NAMALWA (cell line): ENCODE measurements at places on chromosomes 5 and 9.

DNA sequence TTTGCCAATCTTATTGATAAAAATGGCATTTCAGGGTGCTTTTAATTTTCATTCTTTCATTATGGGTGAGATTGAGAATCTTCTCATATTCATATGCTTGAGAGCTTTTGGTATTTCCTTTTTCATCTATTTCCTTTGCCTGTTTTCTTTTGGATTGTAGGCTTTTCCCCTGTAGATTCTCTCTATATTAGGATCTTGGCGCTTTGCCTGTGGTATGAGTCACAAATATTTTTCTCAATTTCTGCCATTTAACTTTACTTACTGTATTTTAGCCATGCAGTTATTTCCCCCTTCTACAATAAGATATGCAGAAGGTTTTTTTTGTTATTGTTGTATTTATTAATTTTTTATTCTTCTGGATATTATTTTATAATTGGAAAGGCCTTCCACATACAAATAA is 21.5 kb upstream of the KLF9 start:
- no peak for DNase-seq

GRCh38 chr5:158589939-158590338 is 509.8 kb downstream of the EBF1 start:
- peak; percentile 71 for DNase-seq

GRCh38 chr9:73133022-73133651 is 18.5 kb upstream of the ANXA1 start:
- DNase-seq: peak; percentile 41

DNA sequence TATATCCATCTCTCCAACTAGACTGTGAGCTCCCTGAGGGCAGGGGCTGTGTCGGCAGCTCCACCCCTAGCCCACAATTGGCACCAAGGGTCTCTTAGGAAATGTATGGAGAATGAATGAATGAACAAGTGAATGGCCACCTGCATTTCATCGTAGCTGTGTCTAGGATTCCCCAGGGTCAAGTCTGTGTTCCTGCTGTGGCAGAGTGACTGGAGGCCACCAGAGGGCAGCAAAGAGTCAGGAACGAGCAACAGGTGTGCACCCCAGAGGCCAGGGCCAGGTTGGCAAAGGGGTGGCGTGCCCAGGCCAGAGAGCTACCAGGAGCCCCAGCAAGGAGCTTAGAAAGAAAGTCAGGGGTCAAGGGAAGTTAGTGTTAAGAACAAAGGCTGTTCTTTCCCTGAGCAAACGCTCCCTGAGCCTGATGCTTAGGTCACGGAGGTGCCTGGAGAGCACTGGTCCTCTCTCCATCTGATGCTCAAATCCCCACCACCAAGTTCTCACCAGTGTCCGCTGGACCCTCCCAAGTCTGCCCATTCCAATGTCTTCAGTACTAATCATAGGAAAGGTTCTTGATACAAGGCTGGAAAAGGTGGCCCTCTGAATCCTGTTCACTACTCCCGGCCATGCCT is 160.7 kb downstream of the PAX5 start:
- DNase-seq: peak; percentile 74

DNA sequence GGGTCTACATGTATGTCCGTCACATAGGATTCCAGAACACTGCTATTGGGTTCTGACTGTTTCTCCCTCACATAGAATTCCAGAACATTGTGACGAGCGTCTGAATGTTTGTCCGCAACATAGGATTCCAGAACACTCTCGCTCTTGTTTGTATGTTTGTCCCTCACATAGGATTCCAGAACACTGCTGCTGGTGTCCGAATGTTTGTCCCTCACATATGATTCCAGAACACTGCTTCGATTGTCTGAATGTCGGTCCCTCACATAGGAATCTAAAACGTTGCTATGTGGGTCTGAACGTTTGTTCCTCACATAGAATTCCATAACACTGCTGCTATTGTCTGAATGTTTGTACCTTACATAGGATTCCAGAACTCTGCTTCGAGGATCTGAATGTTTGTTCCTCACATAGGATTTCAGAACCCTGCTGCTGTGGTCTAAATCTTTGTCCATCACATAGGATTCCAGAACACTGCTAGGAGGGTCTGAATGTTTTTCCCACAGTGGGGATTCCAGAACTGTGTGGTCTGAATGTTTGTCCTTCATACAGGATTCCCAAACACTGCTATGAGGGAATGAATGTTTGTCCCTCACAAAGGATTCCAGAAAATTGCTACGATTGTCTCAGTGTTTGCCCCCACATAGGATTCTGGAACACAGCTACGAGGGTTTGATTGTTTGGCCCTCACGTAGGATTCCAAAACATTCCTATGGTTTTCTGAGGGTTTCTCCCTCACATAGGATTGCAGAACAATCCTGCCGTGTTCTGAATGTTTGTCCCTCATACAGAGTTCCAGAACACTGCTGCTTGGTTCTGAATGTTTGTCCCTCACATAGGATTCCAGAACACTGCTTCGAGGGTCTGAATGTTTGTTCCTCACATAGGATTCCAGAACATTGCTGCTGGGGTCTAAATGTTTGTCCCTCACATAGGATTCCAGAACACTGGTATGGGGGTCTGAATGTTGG is 220.5 kb downstream of the FOXD4L6 start:
- DNase-seq: no peak

DNA sequence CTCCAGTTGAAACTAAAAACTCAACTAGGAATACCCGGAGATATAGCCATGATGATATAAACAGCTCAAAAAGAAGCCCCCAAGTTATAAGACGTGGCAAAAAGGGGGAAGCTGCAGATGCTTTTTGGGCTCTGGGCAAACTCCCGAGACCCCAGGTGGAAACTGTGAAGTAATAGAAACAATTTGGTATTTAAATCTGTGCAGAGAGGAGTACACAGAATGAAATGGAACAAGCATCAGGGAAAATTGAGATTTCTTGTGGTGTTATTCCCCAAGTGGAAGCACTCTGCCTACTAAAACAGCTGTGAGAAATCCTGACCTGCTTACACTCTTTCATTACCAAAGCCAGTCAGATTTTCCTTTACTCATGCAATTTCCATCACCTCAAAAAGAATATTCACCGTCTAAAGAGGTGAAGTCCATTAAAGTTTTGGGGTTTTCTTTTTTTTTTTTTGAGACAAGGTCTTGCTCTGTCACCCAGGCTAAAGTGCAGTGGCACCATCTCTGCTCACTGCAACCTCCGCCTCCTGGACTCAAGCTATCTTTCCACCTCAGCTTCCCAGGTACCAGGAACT is 23.5 kb downstream of the SAXO1 start:
- no peak for DNase-seq

DNA sequence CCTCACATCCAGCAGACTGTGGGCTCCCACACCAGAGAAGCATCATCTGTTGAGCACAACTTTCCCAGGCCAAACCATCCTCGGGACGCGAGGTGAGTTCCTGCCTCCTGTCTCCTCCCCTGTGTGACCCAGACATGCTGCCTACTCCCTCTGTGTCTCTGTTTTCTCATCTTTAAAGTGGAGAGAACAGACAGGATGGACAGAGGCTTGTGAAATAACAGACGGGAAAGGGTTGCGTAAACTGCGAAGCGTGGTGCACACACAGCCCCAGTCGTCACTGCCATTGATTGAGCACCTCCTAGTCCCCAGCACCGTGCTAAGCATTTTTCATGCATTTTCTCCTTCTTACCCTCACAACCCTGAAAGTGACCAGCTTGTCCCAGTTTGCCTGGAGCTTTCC is 52.1 kb upstream of the LMX1B start:
- no peak for DNase-seq

GRCh38 chr5:158538506-158539074 is 561.1 kb downstream of the EBF1 start:
- DNase-seq: peak; percentile 12

DNA sequence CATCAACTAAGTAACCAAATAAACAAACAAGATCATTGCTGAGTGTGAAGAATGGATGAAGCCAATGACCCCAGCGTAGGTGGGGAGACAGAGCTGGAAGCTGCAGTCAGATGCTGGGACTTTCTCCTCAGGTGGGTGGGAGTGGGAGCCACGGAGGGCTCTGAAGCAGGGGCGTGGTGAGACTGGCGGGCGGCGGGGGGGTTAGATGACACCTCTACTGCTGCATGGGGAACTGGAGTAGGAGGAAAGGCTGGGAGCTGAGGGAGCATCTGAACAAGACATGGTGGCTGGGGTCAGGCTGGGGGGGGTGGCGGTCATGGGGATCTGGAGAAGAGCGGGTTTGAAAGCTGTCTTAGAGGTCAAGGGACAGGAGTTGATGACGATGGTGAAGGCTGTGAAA is 193.8 kb downstream of the C9orf50 start:
- DNase-seq: no peak

- DNase-seq: no peak
Observed at GRCh38 chr5:90408571-90409317, 812 bp downstream of the CETN3 start.

DNA sequence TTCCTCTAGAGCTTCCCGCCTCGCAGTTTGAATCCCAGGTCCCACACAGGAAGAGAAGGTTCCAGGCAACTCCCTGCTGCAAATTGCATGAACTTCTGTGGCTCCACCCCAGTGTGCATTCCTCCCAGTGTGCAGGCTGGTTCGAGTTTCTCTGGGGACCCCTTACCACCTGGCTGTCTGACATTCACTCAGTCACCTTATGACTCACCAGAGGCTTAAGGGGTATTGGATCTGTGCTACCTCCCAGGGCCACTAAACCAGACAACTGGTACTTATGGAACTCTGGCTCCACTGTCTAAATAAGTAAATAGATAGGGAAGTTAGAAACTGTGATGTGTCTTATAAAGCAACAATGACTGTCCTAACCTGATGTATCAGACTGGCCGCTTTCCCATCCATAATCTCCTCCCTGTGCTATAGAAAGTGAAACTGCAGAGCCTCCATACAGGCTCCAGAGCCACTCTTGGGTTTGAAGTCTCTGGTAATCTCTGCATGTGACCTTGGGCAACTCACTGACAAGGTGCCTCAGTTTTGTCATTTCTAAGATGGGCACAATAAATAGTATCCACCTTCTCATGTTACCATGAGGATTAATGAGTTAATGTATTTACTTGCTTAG is 720.6 kb downstream of the SEMA5A start:
- no peak for DNase-seq

GRCh38 chr9:137077010-137077747 is at the start of gene UAP1L1:
UAP1L1 (plus strand) TSS chr9:137077517; CDS start chr9:137077533, 16 bp downstream.
- peak; percentile 73 for DNase-seq

- peak; percentile 81 for DNase-seq
Observed at GRCh38 chr5:141992349-141992963, 20.4 kb downstream of the GNPDA1 start.

- DNase-seq: no peak
Observed at GRCh38 chr9:116900543-116900942, 213.4 kb downstream of the TRIM32 start.

DNA sequence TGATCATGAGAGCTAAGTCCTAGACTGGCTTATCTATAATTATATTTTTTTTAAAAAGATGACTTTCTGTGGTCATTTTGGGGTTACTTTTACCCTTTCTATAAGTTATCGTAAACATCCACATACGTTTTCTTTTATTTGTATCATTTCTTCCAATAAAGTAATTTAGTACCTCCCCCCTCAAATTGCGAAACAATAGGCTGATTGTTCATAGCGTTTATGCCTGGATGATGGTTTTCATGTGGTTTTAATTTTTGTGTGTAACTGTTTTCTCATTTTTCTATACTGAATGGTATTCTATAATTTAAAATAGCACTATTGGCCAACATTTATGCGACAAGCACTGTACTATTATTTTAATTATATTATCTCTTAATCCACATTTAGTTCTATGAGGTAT is 44.5 kb downstream of the SMC5 start:
- no peak for DNase-seq

DNA sequence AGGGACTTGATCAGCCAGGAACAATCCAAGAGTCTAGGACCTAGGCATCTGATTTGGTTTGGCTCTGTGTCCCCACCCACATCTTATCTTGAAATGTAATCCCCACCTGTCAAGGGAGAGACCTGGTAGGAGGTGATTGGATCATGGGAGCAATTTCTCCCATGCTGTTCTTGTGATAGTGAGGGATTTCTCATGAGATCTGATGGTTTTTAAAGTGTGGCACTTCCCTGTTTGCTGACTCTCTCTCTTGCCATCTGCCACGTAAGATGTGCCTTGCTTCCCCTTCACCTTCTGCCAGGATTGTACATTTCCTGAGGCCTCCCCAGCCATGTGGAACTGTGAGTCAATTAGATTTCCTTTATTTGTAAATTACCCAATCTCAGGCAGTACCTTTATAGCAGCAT is 201.7 kb upstream of the ACTBL2 start:
- DNase-seq: no peak

DNA sequence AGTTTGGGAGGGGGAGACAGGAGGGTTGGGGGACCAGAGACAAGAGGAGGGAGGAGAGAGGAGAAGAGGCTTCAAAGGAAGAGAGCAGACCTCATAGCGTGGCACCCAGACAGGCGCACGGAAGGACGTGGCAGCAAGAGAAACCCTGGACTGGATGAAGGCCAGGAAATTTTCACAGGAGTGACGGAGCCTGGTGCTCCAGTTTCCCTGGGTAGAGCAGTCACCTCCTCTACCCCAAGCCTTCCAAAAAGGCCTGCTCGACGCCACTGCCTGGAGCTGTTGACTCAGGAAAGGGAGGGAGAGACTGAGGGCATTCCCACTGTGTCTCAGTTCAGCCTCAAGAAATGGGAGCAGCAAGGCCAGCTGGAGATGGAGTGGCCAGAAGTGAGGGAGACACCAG is 19.3 kb downstream of the AK8 start:
- no peak for DNase-seq

DNA sequence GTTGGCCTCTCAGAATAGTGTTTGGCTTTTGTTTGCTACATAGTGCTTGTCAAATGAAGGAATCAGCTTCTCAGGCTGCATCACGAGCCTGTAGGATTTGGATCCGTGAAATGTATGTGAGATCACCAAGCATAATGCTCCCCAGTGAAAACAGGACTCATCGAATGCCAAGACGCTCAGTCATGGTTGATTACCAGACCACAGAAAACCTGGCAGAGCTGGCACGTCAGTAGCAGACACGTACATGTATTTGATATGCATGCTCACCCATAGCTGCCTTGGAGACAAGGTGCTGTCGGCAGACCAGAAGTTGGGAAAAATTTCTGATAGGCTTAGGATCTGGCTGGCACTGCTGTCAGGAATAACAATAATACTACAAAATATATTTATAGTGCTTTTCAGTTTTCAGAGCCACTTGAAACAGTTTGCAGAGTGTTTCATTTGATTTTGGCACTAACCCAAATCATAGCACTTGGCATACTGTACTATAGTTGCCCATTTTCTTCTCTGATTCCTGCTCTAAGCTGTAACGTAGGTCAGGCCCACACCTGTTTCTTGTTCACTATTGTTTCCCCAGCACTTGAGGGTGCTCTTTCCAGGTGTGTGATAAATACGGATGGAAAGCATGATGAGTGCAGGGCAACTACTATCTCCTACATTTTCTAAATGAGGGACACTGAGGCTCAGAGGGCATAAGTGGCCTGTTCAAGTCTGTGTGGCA is 226.1 kb downstream of the NR3C1 start:
- no peak for DNase-seq

GRCh38 chr5:2614571-2614970 is 136.9 kb downstream of the IRX2 start:
- no peak for DNase-seq

- no peak for DNase-seq
Observed at GRCh38 chr5:135091286-135091685, 57.3 kb upstream of the PITX1 start.

- DNase-seq: no peak
Observed at GRCh38 chr5:150500905-150501304, 7.0 kb upstream of the NDST1 start.

- peak; percentile 33 for DNase-seq
Observed at GRCh38 chr5:65790371-65791163, 68.6 kb downstream of the NLN start.

GRCh38 chr5:146520731-146521130 is 4.7 kb upstream of the GPR151 start:
- DNase-seq: no peak

GRCh38 chr5:53792338-53792737 is 231.9 kb downstream of the NDUFS4 start:
- DNase-seq: no peak

GRCh38 chr9:81969971-81970370 is 18.6 kb upstream of the SPATA31D1 start:
- DNase-seq: no peak
